Kidney tubule cell (primary cell): ENCODE measurements at places on chromosomes 4 and X.

DNA sequence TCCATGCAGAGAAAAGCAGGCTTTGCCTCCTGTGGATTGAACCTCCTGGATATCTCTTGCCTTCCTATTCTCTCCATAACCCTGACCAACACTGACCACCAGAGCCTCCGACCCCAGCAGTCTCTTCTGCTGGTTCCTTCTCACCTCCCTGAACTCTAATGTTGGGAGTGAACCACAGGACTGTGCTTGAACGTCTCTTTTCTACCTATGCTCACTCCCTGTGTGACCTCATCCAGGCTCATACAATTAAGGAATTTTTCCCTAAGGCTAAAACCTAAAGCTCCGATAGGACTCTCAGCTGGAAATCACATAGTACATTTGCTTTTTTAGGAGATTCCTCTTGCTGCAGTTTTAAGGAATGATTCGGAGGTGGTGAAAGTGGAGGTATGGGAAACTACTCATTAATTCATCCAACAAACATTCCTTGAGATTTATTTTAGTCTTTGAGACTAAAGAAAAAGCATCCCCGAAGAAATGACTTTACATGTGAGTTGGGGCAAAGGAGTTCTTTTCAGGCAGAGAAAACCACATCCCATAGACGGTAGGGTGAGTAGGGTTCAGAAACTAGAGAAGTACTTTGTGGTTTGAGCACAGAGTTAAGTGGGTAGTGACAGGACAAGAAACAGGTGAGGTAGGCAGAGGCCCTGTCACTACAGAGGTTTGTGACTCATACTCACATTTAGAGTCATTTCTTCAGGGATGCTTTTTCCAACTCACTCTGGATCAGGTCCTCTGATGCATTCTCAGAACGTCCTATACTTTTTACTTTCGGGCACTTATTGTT lies 30.8 kb downstream of the NDNF start:
- DNase-seq: peak; percentile 4

GRCh38 chrX:46676399-46677356 lies 82.2 kb downstream of the SLC9A7 start:
- DNase-seq: no peak

DNA sequence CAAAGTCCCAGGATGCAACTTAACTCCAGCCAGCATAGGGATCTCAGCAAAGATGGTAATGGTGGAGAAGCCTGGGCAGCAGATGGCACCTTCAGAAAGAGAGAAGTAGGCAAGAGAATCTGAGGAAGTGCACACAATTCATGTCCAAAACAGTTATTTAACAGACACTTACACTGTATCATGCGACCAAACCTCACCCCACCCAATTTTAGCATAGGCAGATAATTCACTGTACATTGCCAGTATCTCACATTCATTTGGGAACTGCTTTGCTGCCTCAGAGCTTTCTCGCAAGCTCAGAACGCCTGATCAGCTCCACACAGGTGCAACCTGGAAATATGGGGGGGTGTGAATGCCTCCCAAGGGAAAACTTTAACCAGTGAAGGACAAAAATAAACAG lies 143.0 kb upstream of the MAOA start:
- DNase-seq: no peak

GRCh38 chr4:119189638-119190037 lies 22.9 kb upstream of the USP53 start:
- no peak for DNase-seq

- DNase-seq: no peak
Observed at GRCh38 chr4:147287588-147287890, 193.4 kb upstream of the EDNRA start.

- no peak for DNase-seq
Observed at GRCh38 chrX:96683997-96684338, 674 bp upstream of the DIAPH2 start.

- peak; percentile 34 for DNase-seq
Observed at GRCh38 chrX:58025979-58026378, 115.7 kb upstream of the ZXDA start.

DNA sequence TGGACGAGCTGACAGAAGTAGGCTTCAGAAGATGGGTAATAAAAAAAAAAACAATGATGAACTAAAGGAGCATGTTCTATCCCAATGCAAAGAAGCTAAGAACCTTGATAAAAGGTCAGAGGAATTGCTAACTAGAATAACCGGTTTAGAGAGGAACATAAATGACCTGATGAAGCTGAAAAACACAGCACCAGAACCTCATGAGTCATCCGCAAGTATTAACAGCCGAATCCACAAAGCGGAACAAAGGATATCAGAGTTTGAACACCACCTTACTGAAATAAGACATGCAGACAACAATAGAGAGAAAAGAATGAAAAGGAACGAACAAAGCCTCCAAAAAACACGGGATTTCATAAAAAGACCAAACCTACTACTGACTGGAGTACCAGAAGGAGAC lies 10.5 kb downstream of the NELFA start:
- peak; percentile 83 for DNase-seq

GRCh38 chrX:6311540-6311939 lies 82.9 kb upstream of the NLGN4X start:
- no peak for DNase-seq

DNA sequence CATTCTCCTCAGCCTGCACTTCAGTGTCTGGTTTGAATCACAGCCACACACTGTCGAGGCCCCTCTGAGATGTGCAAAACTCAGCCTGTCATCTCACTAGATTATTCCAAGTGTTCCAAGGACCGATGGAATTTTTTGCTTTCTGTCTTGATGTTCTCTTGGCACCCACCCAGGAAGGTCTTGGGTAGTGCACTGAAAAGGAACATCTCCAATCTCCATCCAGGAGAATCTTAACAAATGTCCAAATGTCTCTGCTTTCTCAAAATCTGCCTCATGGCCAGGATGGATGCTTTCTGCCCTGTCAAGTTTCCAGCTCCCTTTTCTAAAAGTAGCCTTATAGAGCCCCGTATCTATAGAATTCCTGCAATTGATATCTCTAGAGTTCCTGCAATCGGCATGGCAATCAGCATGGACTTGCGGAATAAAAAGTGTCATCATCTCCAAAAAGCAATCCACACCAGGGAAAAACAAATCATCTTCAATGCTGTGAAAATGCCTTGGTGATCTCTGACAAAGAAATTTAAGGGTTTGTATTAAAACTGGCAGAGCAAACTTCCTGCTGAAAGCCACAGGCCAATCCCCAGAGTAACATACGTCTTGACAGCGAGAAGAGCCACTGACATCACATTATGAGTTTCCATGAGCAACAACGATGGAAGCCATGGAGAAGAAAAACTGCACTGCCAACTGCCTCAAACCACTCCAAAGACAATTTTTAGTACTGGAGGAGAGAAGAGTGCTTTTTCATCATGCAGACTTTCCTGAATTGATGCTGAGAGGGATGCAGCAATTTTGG lies 215.3 kb upstream of the FAM9B start:
- peak; percentile 2 for DNase-seq

DNA sequence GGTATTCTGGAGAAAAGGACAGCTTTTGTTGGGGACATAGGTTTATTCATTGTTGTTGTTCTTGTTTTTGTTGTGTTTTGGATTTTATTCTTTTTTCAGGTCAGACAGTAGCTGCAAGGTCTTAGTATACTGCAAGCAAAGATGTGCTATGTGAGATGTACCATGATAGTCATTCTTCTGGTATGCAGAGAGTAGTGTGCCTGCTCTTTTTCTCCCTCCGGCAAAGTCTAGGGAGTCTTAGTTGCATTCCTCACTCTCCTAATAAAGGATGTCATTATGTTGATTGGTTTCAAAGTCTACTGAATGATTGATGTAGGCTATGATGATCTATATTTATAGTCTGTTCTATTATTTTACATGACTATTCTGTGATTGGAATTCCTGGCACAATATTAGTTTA lies 119.9 kb upstream of the POF1B start:
- DNase-seq: no peak

DNA sequence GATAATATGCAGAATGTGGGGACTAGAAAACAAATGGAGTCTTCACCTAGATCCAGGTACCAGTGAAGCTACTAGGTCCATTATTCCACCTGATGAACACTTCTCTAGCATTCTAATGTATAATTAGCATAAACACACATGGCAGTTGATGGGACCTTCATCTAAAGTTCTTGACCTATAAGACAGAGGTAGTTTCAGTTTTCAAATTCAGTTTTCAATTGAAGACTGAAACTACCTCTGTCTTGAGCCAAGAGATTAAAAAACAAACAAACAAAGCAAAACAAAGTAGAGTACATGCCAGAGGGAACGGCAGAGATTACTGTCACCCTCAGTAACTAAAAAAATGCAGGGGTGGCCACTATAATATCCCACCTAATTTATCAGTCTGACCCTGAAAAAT lies 199.9 kb upstream of the NEIL3 start:
- DNase-seq: no peak

- no peak for DNase-seq
Observed at GRCh38 chr4:169207436-169208089, 63.2 kb downstream of the SH3RF1 start.

DNA sequence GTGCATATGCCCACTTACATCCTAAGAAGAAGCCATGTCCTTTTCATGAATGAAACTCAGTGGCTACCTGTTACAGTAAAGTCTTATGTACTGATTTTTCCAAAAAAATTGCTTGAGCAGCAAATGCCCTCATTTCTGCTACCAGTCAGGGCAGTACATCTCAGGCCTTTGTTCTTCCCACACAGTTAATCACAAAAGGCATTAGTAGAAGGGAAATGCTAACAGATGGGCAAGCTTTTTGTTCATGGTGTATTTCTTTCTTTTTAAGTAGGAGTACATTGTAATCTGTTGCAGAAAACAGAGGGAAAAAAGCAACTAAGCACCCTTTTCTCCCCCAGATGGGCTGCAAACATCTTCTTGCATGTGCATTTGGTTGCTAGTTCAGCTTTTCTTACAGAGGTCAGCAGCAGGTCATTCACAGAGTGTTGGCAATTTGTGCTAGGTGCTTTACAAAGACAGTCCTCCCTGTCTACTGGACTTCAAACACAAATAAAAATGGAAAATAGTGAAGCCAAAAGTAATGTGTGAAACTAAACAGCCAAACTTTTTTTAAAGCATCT lies 373.4 kb downstream of the PRDM5 start:
- DNase-seq: no peak

DNA sequence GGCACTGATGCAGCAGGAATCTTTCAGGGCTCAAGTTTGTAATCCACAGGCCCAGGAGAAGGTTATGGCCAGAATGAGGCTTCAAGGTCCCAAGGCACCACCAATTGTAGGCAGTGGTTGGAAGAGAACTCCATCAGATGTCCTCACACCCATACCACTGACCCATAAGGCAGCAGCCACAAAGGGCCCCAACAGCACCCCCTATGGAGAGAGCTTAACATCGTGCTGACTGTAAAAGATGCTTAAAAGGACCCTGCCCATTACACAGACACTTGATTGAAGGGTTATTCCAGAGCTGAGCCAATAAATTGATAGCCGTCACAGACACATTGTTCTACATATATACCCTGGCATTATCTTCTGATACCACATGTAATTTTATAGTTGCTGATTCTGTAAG lies 113.7 kb downstream of the SOWAHB start:
- no peak for DNase-seq

- peak; percentile 69 for DNase-seq
Observed at GRCh38 chrX:123975180-123975579, 13.7 kb downstream of the STAG2 start.

- DNase-seq: no peak
Observed at GRCh38 chrX:118853596-118853995, 30.0 kb downstream of the ZCCHC12 start.

DNA sequence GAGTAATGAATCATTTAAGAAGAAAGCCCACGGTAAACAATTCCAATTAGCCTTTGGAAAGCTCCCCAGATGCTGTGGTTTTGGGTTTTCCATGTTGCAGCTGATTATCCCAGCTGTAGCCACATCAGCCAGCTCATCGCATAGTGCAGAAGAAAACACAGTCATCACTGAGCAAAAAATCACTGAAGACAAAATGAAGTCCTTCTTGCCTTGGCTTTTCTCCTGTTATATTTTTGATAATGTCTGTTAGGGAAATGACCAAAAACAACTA lies 193.0 kb upstream of the C1QTNF7 start:
- peak; percentile 64 for DNase-seq

GRCh38 chr4:32427566-32427965 lies 1707.4 kb downstream of the PCDH7 start:
- no peak for DNase-seq

DNA sequence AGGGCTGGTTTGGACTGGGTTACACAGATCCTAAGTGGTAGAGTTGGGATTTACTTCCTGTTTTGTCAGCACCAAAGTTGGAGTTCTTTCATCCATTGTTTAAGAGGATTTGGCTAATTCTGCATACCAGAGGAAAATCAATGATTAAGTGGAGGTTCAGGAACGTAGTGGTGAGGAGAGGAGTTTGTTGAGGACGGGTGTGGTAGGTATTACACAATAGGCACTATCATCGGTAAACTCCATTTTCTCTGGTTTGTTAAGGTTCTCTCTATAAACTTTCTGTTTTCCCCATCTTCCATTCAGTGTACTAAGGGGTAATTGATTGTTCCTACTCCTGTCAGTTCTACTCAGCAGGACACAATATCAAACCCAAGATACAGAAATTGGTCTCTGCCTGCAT lies 107.5 kb upstream of the VCX2 start:
- peak; percentile 17 for DNase-seq

GRCh38 chr4:47597696-47598095 lies 112.6 kb downstream of the ATP10D start:
- DNase-seq: no peak

- no peak for DNase-seq
Observed at GRCh38 chr4:40265910-40266274, 69.1 kb downstream of the RHOH start.

DNA sequence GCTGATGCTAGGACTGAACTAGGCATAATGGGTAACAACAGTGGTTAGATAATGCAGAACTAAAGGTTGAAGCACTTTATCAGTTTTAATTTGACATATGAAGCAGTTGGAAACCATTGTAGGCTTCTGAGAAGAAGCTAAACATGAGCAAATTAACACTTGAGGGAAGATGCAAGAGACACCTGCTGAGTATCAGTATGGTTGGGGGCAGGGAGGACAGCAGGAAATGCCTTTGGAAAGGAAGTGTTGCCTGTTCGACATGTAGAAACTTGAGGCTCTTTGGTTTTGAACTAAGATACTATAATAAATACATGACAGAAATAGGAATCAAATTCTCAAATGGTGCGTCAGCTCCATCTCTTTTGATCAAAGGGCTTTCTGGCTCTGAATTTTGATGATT lies 115.6 kb downstream of the FHIP1A start:
- DNase-seq: no peak

DNA sequence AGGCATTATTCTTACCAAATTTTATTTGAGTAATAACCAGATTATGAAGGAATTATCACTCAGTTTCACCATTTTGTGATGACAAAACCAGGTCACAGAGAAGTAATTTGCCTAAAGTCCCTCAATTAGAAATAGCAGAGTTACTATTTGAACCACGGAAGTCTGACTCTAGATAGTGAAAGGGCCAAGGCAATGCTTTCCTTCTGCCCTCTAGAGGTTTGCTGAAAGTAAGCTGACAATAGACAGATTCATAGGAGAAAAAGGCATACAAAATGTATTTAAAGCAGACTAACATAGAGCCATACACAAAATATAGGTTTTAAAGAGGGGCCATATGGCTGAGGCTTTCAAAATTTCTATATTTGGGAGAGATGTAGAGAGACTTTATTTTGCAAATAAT lies 43.1 kb downstream of the CXXC4 start:
- peak; percentile 23 for DNase-seq

- no peak for DNase-seq
Observed at GRCh38 chr4:75612306-75612705, 18.0 kb downstream of the CDKL2 start.

GRCh38 chrX:11386001-11386523 lies 92.8 kb downstream of the AMELX start:
- DNase-seq: peak; percentile 53
